ENCODE measurements at places on chromosomes 2 and 18.

GRCh38 chr18:11146947-11147345 is 2.4 kb downstream of the PIEZO2 start:
- no peak for DNase-seq

DNA sequence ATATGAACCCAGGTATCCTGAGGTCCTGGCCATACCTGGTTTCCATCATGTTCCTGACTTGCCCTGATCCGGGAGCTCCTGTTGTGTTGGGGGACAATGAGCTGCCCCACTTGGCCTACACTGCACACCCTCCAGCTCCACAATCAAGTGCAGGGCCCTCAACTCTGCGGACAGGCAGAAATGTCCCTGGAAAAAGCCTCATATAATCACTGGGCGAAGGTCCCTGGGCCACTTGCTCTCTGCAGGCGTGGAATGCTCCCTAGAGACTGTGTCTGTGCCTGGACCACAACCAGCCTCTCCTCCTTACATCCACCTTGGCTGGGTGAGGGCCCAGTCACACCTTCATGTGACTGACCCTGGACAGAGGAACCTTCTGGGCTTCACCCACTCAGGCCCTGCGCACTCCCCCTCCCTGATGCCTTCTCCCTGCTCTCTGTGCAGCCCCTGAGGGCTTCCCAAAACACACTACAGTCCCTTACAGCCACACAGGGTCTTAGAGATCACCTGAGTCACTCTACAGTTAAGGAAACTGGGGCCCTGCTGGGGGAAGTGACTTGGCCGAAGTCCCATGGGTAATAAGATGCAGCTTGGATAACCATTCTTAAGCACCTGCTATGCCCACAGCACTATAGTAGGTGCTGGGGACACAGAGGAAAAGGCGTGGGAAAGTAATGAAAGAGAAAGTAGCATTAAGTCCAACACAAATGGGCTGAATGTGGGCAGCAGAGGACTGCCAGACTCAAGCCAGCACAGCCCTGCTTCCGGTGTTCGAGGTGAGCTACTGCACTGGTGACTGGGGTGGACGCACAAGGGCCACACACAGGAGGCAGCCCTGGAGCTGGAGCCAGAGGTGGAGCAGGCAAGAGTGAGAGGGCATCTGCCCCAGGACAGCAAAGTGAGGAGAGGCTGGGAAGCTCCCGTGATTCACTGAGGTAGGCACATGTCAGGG is 9.8 kb downstream of the BOLA3 start:
- DNase-seq, result no peak

GRCh38 chr18:75377926-75378325 is 49.6 kb downstream of the SMIM21 start:
- DNase-seq, result no peak

- no peak for DNase-seq
Observed at GRCh38 chr2:225996462-225996828, 596.9 kb downstream of the NYAP2 start.

DNA sequence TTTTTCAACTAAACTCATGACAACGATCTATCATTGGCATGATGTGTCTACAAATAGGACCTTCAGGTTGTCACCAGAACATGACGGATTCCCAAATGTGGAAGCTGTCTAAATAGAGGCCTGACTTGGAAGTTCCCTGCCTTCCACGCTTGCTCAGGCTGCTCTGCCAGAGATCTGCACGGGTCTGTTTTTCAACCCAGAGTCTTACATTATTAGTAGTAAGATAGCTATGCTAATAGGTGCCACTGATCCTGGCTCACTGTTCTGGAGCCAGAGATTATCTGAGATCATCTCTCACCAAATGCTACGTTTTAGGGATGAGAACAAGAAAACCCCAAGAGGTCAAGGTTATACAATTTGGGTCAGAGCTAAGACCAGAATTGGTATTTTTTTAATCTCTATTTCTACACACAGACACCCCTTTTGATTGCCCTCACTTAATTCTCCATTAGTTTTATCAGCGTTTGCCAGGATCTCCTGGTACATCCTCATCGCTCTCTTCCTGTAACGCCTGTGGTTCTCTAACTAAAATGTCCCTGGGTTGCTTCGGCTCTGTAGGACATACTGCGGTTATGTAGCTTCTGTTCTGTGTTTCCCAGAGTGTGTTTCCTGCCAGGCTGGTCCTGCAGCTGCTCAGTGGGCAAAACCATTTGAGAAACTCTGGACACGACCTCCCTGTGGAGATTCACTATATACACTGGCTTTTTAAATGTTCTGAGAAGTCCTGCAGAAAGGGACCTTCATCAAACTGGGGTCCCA is 5.7 kb downstream of the CDC42EP3 start:
- DNase-seq, result no peak

DNA sequence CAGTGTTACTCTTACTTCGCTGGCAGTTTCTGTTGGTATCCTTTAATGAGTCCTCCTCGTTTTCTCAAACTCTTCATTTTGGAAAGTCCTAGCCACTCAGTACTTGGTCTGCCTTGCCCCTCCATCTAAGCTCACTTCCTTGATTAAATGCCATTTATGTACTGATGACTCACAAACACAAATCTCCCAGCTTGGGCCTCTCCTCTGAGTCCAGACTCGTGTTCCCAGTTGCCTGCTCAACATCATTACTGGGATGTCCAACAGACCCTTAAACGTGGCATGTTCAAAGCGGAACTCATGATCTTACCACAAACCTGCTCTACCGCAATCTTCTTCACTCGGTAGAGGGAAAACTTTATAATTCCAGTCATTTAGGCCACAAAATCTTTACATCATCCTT is 13.8 kb upstream of the CCDC68 start:
- DNase-seq, result no peak

DNA sequence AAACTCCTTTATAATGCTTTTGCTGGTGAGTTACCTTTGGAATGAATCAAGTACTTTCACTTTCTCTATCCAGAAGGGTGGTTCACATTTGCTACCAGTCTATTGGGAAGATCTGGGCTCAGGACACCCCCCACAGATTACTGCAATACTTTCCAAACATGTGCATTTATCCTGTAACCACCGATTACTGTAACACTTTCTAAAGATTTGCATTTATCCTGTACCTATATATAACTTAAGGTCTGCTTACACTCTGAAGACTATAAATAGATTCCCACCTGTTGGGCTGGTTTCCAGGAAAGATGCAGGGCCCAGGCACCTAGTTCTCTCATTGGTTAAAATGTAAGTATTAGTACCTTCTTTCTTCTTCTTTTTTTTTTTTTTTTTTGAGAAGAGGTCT is 113.0 kb upstream of the NEDD4L start:
- DNase-seq, result no peak

All from hippocampal formation (tissue), 2 donors.